ENCODE measurements at places on chromosomes 5 and 9.

GRCh38 chr5:179734536-179735164 is 2.0 kb downstream of the MAML1 start:
- DNase-seq, result no peak

DNA sequence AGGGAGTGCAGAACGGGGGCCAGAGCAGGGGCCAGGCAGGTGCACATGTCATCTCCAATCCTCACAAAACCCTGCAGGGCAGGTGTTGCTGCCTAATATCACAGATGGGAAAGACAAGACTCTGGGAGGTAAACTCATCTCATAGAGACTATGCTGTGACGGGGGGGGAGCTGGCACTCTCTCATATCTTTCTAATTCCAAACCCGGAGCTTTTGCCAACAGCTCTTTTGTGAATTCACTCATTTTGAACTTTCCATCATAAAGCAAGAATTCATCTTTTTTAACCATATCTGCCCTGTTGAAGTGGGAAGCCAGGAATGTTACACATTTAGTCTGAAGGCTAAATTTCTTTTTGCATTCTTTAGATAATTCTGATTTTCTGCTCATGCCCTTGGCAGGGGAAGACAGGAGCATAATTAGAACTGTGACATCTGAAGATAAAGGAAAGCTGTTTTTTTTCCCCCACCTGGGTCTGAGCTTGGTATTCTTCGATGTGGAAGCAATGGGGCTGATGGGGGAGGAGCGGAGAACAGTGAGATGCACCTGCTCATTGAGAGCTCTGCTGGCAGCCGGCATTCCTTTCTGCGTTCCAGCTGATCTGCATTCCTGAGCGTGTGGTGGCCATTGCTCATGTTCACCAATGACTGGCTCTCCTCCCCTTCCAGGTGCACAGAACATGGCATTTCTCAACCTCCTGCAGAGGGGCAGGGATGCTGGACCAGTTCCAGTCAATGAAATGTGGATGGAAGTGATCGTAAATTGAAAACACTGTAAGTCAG is 159.2 kb downstream of the NSG2 start:
- peak; percentile 75 for DNase-seq

DNA sequence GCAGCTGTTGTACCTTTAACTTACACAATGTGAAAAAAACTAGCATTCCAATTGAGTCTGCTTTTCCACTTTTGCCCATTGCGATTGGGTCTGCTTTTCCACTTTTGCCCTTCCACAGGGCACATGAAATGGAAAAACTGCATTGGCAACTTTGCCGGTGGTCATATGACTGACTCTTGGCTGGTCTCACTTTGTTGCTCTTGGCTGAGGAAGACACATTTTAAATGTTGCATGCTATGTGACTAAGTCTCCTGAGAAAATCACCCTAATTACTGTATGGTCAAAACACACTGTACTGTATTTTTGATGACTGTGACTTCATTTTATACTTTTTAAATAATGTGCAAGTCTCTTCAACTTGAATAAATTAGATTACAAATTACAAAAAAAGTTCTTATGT is 1.6 kb upstream of the OXCT1 start:
- DNase-seq, result no peak

GRCh38 chr9:137064027-137064879 is 6.1 kb downstream of the SAPCD2 start:
- no peak for DNase-seq

DNA sequence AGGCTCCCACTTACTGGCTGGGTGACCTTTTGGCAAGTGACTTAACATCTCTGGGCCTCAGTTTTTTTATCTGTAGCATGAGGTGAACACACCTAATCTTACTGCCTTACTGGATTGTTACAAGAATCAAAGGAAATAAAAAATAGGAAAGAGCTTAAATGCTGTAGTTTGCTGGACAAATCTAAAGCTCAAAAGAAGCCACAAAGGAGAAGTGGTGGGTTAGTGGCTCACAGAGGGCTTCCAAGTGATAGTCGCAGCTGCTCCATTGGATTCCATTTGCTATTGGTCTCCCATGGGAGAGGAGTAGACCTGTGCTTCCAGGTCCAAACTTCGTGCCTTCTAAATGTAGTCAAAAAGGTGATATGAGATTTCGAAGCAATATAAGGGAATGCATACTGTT is 123.6 kb downstream of the SEMA6A start:
- no peak for DNase-seq

DNA sequence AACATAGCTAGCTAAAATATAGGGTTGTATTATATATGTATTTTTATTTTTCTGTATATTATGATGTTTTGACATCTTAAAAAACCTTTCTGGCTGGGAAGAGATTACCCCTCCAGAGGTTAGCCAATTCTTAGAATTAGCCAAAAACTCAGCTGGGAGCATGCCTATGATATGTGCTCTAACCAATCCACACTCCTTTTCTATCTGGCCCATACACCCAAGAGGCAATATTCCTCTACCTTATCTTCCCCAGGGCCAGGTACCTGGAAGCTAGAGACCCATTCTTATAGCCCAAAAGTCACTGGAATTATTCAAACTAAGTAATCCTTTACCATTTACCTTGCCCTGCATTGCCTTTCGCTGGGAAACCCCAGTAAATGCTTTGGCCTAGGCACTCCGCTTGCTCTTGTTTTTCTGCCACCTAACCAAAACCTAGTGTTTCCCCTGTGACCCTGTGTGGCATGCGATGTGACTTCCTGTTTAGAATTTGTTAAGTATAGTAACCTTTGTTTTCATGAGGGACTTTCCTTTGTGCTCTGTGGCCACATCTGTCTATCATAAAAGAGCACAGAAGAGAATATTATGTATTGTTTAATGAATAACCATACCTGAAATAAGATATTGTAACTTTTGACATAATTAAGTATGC is 37.4 kb downstream of the CSNK1G3 start:
- DNase-seq, result no peak

GRCh38 chr9:91197232-91198181 is 164.2 kb downstream of the AUH start:
- DNase-seq, result no peak

- no peak for DNase-seq
Measured at GRCh38 chr9:113501129-113501686, 37.7 kb downstream of the RGS3 start.

DNA sequence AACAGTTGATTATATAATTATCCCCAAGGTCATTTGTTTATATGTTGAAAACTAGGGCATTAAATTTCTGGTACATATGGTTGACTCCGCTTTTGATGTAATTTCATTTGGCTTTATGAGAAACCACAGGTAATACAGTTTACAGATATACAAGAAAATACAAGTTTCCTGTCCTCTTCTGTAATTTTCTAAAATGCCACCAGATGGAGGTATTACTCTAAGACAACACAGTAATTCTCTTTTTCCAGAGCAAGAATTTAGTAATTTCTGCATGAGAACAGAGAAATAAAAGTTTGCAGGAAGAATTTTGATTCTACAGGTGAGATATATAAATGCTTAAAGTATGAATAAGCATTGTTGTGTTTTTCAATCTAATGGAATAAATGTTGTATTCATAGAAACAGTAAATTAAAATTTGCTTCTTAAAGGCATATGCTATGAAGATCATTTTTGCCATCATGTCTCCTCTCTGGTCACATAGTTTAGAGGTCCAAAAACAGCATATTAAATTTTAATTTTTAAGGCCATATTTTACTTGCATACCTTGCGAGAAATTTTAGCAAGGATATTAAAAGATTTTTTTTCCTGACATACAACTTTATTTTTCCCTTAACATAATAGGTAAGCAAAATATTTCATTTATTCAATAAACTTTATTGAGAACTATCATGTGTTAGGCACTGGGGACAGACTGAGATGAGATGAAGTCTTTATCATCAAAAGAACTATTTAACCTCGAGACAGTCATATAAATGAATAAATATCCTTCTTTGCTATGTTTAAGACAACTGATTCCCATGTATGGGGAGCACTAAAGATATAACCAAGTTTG is 22.7 kb downstream of the CHD1 start:
- no peak for DNase-seq

GRCh38 chr9:35847792-35848572 is 19.0 kb downstream of the TMEM8B start:
- no peak for DNase-seq

- no peak for DNase-seq
Measured at GRCh38 chr5:20554001-20554400, 566.0 kb upstream of the CDH18 start.

DNA sequence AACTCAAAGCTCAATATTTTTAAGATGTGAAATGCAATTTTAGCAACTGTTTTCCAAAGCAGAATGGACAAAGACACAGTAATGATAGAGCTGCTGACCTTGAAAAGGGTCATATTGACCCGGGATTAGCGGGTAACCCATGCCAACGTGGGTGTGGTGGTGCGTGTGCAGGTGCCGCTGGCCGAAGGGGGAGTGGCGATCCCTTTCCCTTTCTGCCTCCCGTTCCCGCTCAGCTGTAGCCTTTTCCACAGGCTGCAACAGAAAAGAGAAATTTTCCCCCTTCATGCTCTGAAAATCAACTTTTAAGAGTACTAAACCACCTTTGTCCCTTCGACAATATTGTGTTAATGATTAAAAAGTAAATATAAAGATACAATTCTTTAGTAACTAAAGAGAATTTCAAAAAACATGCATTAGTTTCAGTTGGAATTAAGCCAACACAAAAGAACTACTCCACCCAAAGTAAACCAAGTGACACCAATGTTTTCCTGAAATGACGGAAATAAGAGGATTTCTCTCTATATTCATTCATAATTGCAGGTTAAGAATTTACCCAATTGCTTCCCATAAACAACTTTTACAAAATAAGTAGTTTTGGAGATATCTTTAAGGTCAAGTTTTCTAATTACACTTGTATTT is 105.2 kb downstream of the ZNF608 start:
- no peak for DNase-seq

- no peak for DNase-seq
Measured at GRCh38 chr5:172678902-172679301, 37.8 kb downstream of the NEURL1B start.

DNA sequence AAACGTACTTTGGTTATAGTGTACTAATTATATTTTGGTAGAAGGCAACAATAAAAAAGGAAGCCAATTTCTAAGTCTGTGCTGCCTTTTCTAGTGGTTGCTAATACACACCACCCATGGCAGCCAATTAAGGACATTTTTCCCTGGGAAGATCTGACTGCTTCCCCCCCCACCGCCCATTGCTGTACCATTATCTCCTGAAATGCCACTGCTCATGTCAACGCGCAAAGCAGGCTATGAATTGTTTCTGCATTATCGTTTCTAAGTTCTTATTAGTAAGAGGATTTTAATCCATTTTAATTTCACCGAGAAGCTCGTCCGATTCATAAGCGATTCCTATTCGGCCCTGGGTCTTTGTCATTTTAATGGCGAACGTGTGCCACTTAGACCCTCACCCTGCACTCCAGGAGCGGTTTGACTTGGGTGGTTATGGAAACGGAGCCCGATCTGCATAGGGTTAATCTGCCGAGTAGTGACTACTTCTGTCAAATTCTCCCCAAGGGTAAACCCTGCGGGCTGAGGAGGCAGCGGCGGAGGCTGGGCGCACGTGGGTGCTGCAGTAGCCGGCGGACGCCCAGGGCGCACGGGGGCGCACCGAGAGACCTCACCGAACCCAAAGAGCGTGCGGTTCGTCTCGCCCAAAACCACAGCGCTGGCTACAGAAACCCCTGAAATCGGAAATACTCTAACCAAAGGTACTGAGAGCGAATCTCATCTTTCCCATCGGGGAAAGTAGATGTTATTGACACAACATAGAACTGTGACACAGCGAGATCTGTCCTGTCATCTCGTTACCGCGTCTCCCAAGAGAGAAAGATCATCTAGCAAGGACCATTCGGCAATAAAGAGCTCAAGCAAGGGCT is 55.8 kb upstream of the SHC3 start:
- no peak for DNase-seq

DNA sequence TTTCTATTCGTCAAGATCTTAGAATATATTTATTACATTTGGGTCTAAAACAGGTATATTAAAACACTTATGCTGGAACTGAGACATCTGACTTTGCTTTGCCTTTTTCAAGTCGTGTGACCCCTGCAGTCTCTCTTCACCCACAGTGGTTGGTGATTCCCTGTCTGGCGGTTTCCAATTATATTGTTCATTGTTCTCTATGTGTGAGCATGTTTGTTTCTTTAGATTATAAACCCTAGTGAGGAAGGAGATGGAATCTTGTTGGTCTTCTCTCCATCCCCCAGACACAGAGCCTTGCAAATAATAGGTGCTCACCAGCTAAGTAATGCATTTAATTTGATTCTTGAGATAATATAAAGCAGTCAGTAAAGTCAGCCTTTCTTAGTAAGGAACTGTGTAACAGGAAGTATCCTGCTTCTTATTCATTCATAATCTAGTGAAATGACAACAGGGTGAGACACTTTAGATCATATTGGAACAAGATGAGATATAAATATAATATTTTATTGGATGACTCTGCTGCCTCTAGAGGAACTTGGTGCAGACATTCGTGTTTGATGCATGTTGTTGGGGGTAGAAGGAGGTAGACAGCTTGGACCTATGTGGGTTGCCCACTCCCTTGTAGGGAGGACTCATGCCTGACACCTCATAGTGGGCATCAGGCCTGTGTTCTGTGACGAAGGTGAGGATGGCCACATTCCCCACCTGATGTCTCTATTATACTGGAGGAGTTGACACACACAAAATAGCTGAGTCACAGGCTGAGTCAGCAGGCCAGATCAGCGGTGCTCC is 88.1 kb downstream of the FGF1 start:
- DNase-seq, result no peak

DNA sequence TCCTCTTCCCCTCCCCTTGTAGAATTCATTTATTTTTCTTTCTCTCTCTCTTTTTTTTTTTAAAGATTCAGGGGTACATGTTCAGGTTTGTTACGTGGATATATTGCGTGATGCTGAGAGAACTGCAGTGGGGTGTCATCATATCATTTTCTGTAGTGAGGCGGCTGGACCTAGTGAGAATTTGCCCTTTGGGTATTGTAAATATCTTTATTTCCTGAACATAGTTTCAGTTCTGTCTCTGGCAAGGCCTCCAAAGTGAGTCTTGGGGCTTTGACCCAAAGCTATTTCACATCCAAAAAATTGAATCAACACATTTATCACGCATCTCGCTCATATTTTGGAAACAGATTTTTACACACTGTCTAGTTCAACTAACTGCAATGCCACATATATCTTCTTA is 25.4 kb upstream of the MYOT start:
- DNase-seq, result no peak

GRCh38 chr5:15992918-15993317 is 186.7 kb downstream of the MARCHF11 start:
- no peak for DNase-seq

DNA sequence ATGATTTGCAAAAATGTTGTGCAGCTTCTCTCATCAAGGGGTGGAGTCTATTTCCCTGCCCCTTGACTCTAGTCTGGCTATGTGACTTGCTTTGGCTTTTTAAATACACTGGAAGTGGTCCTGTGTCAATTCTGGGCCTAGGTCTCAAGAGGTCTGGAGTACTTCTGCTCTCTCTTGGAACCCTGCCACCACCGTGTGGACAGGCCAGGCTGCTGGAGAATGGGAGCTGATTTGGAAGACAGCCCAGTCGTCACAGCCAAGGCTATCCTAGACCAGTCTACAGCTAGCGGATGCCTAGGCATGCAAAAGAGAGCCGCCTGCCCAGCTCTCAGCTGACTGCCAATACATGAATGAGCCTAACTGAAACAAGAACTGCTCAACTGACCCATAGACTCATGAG is 56.7 kb upstream of the CLINT1 start:
- DNase-seq, result no peak

- DNase-seq, result no peak
Measured at GRCh38 chr9:81661339-81661738, 28.0 kb downstream of the TLE1 start.
